ENCODE measurements at places on chromosomes 7 and 10. TPM values are rescaled to one million over a fixed set of nuclear protein-coding genes. Genes with fewer than 3 reads are reported as not detected.

ELAPOR2 gene
- 3.1 TPM for total RNA-seq

OR9A2 gene
- total RNA-seq = not detected

PON1 gene
- not detected for total RNA-seq

PLPP4 gene
- total RNA-seq = not detected

CPA2 gene
- not detected for total RNA-seq

GLCCI1 gene
- 3.6 TPM for total RNA-seq

IRF5 gene
- not detected for total RNA-seq

KCNH2 gene
- not detected for total RNA-seq
